Stimulated activated CD8-positive, alpha-beta memory T cell treated with anti-CD3 and anti-CD28 coated beads, Interleukin-7, amount 100 ng/mL, for 48 hours (primary cell): ENCODE measurements at places on chromosomes 4 and X.

DNA sequence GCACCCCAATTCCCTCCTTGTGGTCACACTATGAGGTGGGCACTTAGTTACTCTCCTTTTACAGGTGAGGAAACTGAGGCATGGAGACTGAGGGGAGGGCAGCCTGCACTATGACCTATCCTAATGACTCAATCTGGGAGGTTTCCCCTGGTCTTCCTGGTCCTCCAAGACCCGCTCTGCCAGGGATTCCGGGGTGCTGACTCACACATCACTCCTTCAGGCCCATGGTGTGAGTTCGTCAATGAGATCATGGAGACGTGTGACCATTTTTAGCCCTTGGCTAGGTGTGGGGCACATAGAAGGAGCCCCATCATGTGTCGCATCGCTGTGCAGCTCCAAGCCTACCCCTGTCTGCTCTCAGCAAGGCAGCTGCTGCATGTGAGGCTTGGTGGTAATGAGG lies 32.4 kb upstream of the BCOR start:
- no peak for DNase-seq

GRCh38 chr4:54016504-54016903 lies 47.9 kb downstream of the CHIC2 start:
- DNase-seq, result no peak

- no peak for DNase-seq
Measured at GRCh38 chrX:97050392-97050791, 166.7 kb downstream of the RPA4 start.

- no peak for DNase-seq
Measured at GRCh38 chr4:98864560-98864959, 64.4 kb downstream of the EIF4E start.

- peak; percentile 83 for DNase-seq
Measured at GRCh38 chrX:130091980-130092522, 18.2 kb downstream of the ELF4 start.

DNA sequence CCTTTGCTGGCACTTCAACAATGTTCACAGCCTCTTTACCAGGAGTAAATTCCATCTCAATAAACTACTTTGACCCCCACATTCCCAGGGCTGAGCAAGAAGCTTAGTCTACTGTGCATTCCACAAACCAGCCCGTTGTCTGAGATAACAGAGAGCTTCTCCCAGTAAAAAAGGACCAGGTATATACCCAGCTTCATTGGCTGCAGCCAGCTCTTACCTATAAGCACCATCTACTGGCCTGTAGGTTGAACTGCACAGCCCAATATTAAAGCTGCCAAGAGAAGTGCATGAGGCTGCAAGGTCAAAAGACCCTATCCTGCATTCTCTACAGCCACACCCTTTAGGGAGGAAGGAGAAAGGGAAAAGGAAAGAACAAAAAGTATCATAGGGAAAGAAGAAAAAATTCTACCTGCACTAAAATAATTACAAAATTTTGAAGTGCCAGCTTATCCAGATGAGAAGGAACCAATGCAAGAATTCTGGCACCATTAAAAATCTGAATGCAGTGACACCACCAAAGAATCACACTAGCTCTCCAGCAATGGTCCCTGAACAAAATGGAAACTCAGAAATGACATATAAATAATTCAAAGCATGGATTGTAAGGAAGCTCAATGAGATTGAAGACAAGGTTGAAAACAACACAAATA lies 45.7 kb upstream of the INTU start:
- no peak for DNase-seq

DNA sequence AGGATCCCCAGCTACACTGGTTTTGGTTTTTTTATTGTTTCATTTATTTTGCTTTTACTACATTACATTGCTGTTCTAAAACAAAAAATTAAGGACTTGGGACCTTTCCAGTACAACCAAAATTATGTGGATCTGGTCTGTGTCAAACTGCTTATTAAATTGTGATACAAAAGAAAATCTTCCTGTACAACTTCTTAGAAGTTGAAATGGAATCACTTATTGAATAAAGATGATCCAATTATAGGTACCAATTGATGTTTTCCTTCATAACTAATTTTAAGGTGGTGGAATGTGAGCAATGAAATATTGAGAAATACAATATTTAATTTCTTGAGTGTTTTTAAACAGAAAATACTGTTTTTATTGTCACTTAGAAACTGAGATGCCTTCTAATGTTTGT lies 67.3 kb downstream of the C4orf46 start:
- DNase-seq, result no peak

DNA sequence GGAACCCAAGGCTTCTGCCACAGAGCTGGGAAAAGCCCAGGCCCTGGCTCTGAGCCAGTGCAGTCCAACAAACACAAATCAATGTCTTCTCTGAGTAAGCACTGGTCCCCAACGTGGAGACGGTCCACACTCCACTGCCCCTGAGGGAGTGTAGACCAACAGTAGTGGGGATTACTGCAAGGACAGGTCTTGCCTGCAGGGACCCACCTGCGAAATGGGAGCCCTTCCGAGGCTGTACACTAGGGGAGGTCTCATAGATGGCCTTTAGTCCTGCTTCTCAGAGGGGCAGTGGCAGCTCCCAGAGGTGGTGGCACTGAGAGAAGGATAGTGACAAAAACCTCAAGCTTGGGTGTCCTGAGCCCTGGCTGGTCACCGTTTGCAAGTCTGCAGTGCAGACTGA lies 19.5 kb downstream of the ENPP6 start:
- no peak for DNase-seq

DNA sequence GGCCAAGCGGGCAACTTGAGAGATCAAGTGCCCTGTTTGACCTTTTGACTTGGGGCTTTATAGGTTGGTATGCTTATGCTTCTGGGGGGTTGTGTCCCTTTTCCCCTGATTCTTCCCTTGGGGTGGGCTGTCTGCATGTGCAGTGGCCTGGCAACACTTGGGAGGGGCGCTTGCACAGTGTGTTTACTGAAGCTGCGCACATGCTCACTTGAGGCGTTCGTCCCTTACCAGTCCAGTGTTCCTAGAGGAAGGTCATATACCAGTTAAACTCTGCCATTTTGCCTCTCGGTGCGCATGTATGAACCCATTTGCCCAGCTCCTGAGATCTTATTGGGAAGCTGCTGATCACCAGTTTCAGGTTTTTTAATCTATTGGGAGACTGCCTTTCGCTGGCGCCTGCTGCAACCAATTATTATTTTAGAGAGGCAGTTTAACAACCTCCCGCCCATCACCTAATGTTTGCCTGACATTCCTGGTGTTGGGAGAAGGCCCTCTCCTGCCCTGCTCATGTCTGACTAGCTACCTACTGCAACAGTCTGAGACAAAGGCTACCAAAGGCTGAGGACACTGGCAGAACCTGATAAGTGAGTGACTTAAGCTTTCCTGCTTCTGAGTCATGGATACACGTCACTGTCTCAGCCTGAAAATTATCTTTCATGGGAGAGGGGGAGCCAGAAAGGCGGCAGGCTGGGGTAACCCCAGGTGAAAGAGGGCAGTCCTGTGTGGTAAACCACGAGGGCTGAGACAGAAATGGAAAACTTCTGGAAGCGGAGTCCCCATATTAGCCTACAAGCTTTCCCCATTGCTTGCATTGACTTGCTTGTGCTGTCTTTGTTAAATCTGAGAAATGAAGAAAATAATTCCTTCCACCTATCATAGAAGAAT lies 97.6 kb downstream of the CPE start:
- DNase-seq, result no peak

- no peak for DNase-seq
Measured at GRCh38 chr4:7715271-7716009, 224.2 kb downstream of the AFAP1 start.

- DNase-seq, result no peak
Measured at GRCh38 chrX:10009741-10010140, 42.6 kb downstream of the CLDN34 start.

- DNase-seq, result no peak
Measured at GRCh38 chr4:119231491-119231890, 19.0 kb downstream of the USP53 start.

GRCh38 chr4:8840006-8840793 lies 31.4 kb downstream of the HMX1 start:
- DNase-seq, result no peak

DNA sequence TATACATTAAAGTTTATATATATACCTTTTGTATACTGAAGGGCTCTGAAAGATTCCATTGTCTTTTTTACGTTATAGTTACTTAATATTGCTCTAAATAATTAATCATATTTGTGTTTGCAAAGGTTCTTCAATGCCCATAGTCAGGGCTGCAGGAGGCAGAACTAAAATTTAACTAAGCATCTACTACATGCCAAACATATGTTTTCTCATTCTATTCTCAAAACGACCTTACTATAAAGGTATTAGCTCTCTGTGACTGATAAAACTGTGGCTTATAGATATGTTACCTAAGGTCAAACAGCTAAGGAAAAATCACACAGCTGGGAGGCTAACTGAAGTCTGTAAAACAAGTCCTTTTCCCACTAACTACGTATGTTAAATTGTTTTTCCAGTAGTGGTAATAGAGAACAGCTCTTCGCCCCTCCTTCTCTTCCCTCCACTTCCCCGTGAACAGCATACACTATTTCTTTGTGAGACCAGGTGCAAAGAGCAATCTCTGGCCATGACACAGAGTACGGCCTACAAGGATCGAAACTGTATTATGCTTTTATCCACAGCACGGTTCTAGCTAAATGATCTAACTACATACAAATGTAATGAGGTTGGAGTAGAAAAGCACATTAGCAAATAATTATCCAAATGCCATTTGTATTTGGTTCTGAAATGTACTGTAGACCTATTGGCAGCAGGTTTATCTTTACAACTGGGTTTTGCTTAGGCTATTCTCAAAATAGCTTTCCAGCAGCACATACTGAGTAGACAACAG lies 1.7 kb downstream of the CNOT6L start:
- no peak for DNase-seq

DNA sequence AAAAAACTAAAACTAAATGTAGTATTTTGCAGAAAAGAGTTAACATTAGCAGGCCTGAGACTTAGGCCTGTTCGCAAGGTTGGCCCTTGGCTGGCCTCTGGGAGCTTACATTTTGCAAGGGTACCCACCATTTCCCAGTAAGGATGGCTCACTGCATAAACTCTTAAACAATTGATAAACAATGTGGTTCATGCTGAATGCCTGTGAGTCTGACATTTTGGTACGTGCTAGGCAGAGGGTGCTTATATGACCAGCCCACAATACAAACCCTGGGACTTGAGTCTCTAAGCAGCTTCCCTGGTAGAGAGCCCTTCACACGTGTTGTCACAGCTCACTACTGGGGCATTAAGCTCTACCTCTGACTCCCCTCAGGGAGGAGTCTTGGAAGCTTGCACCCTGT lies 7.4 kb downstream of the PRPS2 start:
- no peak for DNase-seq

DNA sequence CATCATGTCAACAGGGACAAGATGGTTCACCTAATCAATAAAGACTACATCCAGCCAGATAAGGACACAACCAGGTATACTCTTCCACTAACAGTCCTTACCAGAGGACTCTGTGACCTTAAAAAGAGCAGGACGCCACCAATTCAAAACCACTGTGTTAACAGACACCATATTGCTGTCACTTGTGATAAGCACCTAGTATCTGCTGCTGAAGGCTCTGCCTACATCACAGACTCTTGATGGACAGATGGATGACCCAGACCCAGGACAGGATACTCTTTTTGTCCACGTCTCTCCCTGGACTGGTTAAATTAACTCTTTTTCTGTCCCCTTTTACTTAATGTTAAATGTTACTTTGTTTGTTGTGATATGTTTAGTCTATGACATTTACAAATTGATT lies 586.2 kb upstream of the AGA start:
- DNase-seq, result no peak

GRCh38 chr4:24527371-24527770 lies 57.0 kb downstream of the DHX15 start:
- DNase-seq, result no peak

GRCh38 chrX:2471641-2472040 lies 29.1 kb downstream of the DHRSX start:
- DNase-seq, result no peak

GRCh38 chr4:165774326-165774725 lies 98.7 kb upstream of the TLL1 start:
- DNase-seq, result no peak

DNA sequence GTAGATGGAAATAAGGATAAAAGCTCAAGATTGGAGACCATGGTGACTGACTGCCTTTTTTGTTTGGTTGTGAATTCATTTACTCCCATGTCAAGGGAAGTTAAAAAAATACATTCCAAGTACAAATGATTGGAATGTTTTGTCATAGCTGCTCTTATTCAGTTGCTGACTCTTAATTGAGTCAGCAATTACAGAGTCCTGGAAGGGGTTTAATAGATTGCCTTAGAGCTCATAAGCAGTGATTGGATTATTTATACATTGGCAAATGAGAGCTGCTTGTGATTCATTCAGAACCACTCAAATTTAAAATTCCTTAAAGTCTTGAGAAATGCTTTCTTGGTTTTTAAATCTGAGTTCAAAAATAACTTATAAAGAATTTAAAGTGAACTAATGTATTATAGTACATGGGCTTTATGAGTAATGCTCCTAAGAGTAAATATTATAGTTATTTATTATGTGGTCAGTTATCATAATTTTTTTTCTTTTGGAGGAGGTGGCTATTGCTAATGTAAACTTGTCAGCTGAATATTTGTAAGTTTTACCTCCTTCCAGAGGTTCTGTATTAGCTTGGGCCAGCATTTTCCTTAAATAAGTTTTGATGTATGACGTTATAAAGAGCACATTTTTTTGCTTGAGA lies 13.6 kb downstream of the JADE1 start:
- no peak for DNase-seq

GRCh38 chr4:80611678-80611979 lies 276.1 kb downstream of the CFAP299 start:
- no peak for DNase-seq

- no peak for DNase-seq
Measured at GRCh38 chr4:122635205-122635604, 14.3 kb upstream of the IL21 start.

DNA sequence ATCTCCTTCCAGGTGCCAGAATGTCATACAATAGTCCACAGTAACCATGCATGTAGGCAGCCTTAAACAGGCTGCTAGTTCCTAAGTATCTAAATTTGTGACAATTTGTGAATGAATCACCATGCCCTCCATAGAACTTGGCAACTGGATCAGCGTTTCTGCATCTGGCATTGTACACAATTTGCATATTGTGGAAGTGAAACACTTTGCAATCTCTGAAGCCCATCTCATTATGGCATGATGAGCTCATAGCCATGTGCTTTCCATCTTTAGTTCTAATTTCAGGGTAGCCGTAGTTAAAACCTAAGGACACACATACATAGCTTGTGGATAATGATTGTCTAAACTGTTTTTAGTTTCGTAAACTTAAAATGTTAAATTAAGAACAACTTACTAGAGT lies 573.6 kb downstream of the PPP4R3C start:
- no peak for DNase-seq

DNA sequence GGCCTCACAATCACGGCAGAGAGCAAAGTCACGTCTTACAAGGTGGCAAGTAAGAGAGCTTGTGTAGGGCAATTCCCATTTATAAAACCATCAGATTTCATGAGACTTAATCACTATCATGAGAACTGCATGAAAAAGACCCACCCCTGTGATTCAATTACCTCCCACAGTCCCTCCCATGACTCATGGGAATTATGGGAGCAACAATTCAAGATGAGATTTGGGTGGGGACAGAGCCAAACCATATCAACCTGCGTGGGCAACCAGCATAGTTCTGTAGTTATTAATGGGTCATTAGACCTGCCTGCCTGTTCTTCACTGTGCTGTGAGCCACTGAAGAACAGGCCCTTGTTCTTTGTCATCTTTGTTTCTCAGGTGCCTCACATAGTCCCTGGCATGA lies 593.7 kb upstream of the BOD1L1 start:
- DNase-seq, result no peak
